ENCODE measurements at places on chromosomes 12 and 14.

DNA sequence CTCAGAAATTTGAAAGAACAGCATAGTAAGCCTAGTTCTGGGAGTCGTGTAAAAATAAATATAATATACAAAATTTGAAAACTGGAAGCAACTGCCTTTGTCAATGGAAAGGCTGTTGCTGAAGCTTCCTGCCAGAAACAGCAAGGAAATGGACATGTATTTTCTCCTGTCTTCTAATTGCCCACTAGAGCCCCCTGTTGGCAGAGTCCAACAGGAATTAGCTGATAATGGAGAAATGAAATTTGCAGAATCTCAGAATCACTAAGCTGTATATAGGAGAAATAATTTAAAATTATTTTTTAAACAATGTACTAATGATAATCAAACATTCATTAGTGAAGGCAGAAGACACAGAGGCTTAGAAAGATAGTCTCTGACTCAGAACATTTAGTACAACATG, 414.8 kb downstream of the SLC6A15 start:
- no peak for DNase-seq

- no peak for DNase-seq
Measured at GRCh38 chr14:91163316-91163715, 49.4 kb downstream of the DGLUCY start.

DNA sequence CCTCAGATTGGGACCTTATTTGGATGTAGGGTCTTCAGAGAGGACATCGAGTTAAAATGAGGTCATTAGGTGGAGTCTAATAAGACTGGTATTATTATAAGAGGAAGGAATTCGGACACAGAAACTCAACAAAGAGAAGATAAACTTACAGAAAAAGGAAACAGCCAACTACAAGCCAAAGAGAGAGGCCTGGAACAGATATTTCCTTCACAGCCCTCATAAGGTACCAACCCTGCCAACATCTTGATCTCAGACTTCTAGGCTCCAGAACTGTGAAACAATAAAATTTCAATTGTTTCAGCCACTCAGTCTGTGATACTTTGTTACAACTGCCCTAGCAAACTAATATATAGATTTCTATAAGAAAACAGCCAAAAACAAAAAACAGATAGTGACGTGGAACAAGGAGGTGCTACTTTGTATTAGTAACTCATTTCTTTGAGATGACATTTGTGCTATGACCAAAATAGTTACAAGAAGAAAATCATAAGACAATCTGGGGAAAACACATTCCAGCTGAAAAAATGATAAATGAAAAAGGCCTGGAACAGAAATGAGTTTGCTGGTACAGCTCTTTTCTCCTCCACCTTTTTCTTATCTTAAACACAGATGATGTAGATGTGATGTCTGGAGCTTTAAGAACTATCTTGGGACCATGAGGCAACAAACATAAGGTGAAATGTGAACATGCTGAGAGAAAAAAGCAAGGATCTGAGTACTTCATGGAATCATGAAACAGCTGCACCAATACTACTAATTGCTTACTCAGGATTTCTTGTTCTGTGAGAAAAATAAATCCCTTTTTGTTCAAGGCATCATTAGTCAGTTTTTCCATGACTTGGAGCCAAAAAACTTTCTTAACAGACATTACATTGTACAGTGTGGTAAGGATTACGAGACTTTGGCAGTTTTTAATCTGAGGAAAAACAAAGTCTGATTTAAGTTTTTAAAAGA, 243.2 kb downstream of the ANO6 start:
- no peak for DNase-seq

GRCh38 chr12:3602488-3602887, 111.5 kb downstream of the PRMT8 start:
- DNase-seq, result no peak

- no peak for DNase-seq
Measured at GRCh38 chr12:58034311-58034710, 92.9 kb downstream of the ATP23 start.

DNA sequence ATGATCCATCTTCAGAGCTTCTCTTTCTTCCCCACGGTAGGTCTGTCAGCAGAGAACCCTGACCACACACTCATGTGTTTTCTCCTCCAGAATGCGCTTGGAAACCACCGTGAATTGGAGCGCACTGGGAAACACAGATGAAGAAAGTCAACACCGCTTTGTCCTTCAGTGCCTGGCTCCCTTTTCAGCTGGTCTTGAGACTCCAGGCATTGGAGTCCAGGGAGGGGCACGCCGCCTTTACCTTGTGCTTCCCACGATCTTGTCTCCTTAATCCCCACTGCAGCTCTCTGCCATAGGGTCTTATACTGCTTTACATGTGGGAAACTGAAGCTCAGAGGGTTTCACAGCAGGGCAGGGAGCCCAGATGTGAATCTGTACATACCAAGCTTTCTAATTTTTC, 1.1 kb downstream of the FAM90A1 start:
- no peak for DNase-seq

- no peak for DNase-seq
Measured at GRCh38 chr14:71731096-71731495, 201.1 kb upstream of the RGS6 start.

DNA sequence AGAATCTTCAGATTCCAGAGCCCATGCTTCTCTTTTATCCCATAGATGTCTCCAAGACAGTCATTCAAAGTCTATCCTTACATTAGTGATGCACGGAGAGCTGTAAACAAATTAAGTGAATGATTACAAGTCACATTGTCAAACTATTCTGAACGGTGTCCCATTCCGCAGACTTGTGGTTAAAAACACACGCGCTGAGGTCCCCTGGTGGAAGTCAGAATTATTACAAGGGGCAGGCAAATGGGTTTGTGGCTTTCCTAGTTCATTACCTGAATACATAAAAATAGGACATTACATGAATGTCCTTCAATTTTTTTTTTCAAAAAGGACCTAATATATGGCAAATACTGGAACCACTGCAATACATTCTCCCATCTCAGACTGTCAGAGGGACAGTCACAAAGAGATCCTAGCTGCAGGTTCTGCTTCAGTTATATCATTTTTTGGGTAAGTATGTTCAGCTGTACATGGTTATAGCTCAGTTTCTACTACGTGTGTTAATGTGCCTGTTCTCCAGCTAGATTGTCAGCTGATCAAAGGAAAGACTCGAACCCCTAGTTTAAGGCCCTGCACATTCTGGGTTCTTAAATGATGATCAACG, 53.1 kb upstream of the STON2 start:
- DNase-seq, result peak; percentile 27

GRCh38 chr14:60294411-60295069, 45.5 kb downstream of the PPM1A start:
- no peak for DNase-seq

- no peak for DNase-seq
Measured at GRCh38 chr12:20187456-20187855, 180.9 kb upstream of the PDE3A start.

DNA sequence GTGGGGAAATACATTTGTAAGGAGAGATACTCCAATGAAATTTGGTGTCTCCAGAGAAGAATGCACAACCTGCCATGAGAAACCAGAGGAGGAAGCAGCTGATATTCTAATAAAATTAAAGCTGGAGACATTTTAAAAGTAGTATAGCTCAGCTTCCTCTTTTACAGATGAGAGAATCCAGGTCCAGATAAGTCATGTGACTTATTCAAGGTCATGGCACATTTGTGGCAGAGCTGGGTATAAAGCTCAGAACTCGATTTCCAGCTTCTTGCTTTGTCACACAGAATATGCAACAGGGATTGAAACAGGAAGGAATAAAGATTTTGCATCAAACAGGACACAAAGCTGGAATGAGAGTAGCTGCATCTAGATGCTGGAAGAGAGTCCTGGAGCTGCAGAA, 174.8 kb downstream of the EMP1 start:
- no peak for DNase-seq

GRCh38 chr12:121992059-121992879, 29.4 kb upstream of the BCL7A start:
- peak; percentile 21 for DNase-seq

- no peak for DNase-seq
Measured at GRCh38 chr12:24954261-24954660, 5.4 kb upstream of the BCAT1 start.

- DNase-seq, result no peak
Measured at GRCh38 chr12:2194060-2194459, 141.3 kb downstream of the CACNA1C start.

DNA sequence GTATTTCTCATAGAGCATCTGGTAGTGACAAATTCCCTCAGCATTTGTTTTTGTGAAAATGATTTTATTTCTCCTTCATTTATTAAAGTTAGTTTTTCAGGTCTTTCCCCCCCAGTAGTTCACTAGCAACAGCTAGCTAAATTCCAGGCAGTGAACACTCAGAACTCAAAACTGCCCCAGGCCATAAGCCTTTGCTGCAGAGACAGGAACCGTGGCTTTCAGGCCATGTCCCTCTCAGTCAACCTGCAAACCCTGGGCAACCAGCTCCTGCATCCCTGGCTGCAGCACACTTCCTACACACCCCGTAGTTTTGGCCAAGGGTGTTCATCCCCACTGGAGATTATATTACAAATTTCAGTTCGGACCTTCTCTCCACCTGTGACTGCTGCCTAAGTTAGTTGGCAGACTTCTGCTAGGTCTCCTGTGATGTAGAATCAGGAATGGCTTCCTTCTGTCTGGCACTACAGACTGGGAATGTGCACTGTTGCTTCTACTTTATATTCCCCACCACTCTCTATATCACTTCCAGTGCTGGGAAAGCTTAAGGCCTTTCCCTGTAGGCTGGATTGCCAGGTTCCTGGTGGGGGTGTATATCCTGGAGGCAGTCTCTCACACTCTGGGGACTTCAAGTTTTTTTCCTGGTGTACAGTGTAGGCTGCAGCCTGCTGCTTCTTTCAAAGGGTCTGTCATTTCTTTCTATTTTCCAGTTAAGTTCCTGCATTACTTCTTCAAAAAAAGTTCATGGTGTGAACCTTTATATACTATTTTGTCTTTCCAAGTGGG, 924.4 kb upstream of the LRFN5 start:
- DNase-seq, result no peak

GRCh38 chr14:75249251-75249957, 29.2 kb upstream of the FOS start:
- peak; percentile 73 for DNase-seq

- no peak for DNase-seq
Measured at GRCh38 chr14:41362139-41362538, 244.5 kb upstream of the LRFN5 start.

All from activated CD4-positive, alpha-beta T cell treated with anti-CD3 and anti-CD28 coated beads for 1 hour (primary cell).